Myometrial cell (primary cell): ENCODE measurements at places on chromosomes 6 and 20. TPM values are rescaled to one million over a fixed set of nuclear protein-coding genes. Genes with fewer than 3 reads are reported as not detected.

Gene STK35
- total RNA-seq: 8.4 and 11.7 TPM in 2 replicates

Gene FAM217B
- 2.9 and 4.8 TPM in 2 replicates for total RNA-seq

Gene OR2J3
- not detected in 2 replicates for total RNA-seq

Gene GTSF1L
- not detected in 2 replicates for total RNA-seq

Gene IMPG1
- total RNA-seq: not detected in 2 replicates

Gene AGPAT4
- 2.9 and 10.5 TPM in 2 replicates for total RNA-seq

Gene CLPSL2
- not detected in 2 replicates for total RNA-seq

Gene SASH1
- total RNA-seq: 11.3 and 11.5 TPM in 2 replicates

Gene TCP11
- 2.3 and 2.6 TPM in 2 replicates for total RNA-seq

Gene ZNF831
- not detected in 2 replicates for total RNA-seq

Gene PTCRA
- total RNA-seq: not detected in 2 replicates

Gene IPCEF1
- total RNA-seq: 1.7 TPM in 1 of 2 replicates, not detected in the other

Gene CYP24A1
- not detected in 2 replicates for total RNA-seq

Gene TRAPPC3L
- not detected in 2 replicates for total RNA-seq

Gene KCNK16
- total RNA-seq: not detected in 2 replicates

Gene PXDC1
- 37.2 and 39.5 TPM in 2 replicates for total RNA-seq

Gene TFAP2B
- total RNA-seq: not detected in 2 replicates

Gene ARMH2
- not detected in 2 replicates for total RNA-seq

Gene FRMD1
- total RNA-seq: not detected in 2 replicates

Gene R3HDML
- total RNA-seq: not detected in 2 replicates

Gene HLA-DRB5
- not detected in 2 replicates for total RNA-seq

Gene TOMM6
- 280 and 362 TPM in 2 replicates for total RNA-seq

Gene CFB
- total RNA-seq: 0.86 and 1.6 TPM in 2 replicates

Gene COL9A3
- 1.4 and 2.3 TPM in 2 replicates for total RNA-seq

Gene GTF3C6
- total RNA-seq: 67.2 and 74.4 TPM in 2 replicates

Gene MOG
- not detected in 2 replicates for total RNA-seq

Gene PGC
- total RNA-seq: not detected in 2 replicates

Gene SLC26A8
- not detected in 2 replicates for total RNA-seq

Gene ZNF311
- 0.29 and 1.2 TPM in 2 replicates for total RNA-seq

Gene DAAM2
- total RNA-seq: 0.29 and 0.35 TPM in 2 replicates

Gene ADAM33
- 19.6 and 22.2 TPM in 2 replicates for total RNA-seq

Gene WASF1
- 4.6 and 9.7 TPM in 2 replicates for total RNA-seq

Gene MATN4
- total RNA-seq: not detected in 2 replicates

Gene IFNGR1
- 50.2 and 53.5 TPM in 2 replicates for total RNA-seq

Gene TMEM14A
- 45.6 and 50.0 TPM in 2 replicates for total RNA-seq

Gene PRICKLE4
- total RNA-seq: not detected in 2 replicates

Gene HLA-DMB
- total RNA-seq: not detected in 2 replicates

Gene KHDC1L
- not detected in 2 replicates for total RNA-seq

Gene SF3B5
- 298 and 304 TPM in 2 replicates for total RNA-seq

Gene TGM3
- total RNA-seq: not detected in 2 replicates

Gene DYNLT2
- 0.35 and 1.7 TPM in 2 replicates for total RNA-seq

Gene DLK2
- 0.86 and 2.3 TPM in 2 replicates for total RNA-seq

Gene WFDC2
- total RNA-seq: not detected in 2 replicates
